Hematopoietic multipotent progenitor cell treated with erythropoietin and hydrocortisone succinate and interleukin-3 and kit ligand, for 8 days (in vitro differentiated cells): ENCODE measurements at places on chromosomes 13 and 19.

- no peak for DNase-seq
Observed at GRCh38 chr13:64591971-64592370, 2638.2 kb downstream of the PCDH9 start.

DNA sequence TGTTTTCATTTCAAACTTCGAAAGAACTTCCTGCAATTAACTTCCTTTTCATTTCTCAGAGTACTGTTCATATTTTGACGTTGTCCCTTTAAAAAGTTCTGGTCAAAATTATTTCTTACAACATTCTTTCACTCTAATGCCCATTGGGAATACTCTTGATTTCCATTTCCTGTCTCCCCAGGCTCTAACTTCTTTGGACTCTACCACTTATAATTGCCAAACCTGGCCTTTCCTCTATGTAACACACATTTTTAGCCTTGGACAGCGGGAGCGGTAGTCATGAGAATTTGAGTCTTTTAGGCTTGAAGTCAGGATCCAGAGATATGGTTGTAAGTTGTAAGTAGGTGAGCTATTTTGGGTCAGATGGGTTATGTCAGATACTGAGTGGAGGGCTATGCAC, 163.5 kb upstream of the SPRY2 start:
- no peak for DNase-seq

DNA sequence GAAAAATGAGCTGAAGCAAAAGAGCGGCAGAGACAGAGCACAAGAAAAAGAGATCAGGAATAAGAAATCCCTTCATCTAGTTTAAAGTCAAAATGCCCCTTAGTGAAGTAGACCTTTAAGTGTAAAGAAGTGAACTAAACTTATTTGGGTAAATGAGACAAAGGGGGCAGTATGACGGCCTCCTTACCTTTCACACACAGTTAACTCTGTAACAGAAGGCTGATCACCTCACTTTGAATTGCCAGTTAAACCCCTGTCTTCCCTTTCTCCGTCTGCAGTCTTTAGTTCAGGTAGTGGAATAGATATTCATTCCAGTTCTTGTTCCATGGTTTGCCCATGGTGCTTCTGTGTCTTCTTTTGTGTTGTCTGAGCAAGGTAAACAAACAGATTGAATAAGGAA, 1029.8 kb downstream of the DIAPH3 start:
- no peak for DNase-seq

DNA sequence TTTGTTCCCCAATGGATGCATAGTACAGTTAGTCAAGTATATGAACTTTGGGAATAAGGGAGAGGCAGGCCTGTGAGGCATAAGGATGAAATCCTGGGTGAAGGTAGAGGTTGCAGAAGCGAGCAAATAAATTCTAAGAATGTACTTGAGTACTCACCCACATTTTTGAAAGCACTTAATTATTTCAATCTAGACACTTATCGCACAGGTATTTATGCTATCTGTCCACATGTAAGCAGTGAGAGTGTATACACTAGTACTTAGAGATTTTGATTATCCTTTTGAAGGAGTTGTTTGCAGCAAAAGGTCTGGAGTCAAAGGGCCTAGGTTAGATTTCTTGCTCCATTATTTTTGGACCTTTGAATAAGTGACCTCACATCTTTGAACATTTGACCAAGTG, 77.7 kb downstream of the LMO7 start:
- DNase-seq, result no peak

DNA sequence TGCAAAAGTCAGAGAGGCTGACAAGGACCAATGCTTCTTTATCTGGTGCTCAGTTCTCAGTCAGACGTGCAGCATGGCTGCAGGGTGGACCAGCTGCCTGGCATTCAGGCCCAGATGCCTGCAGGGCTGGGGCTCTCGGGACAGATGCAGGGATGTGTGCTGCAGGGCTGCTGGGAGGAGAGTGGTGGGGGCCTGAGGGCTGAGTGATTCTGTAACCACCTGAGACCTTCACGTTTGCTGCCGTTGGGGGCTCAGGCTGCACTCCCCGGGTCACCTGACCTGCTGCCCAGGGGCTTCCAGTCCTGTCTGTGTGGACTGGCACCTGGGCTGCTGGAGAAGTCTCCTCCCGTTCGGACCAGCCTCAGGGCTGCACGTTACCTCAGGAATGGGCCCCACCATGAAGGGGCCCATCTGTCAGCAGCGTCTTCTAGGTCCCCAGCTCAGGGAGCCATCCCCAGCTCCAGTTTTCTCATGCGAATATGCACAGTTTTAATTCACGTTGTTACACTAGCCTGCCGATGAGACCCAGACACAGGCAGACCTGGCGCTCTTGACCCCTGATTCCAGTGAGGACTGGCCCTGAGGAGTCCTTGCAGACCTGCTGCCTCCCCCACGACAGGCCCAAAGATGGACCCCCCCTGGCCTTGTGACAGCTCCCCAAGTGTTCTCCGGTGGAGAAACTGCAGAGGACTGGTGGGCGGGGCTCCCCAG, 16.9 kb downstream of the KCTD15 start:
- no peak for DNase-seq

DNA sequence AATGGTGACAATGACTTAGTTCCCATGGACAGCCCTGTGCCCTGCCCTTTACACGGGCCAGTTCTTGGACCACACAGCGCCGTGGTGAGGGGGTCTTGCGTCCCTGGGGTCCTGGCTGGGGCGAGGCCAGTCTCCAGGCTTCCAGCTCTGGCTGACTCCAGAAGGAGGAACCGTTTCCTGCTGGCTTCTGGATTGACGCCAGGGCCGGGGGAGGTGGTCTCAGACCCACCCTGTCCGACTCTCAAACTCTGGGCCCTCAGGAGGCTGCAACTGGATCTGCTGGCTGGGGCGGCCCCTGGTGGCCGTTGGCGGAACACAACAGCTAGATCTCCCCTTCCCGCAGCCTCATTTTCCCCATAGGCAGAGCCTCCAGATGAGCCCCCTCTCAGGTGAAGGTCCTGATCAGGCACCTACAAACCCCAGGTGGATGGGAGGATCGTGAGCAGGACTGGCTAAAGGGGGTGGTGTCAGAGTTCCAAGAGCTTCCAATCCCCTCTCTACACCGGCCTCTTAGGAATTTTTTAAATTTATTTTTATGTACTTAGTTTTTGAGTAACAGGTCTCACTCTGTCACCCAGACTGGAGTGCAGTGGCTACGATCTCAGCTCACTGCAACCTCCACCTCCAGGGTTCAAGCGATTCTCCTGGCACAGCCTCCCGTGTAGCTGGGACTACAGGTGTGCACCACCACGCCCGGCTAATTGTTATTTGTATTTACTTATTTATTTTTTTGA, 8.0 kb downstream of the CCDC194 start:
- peak; percentile 63 for DNase-seq

GRCh38 chr13:113275387-113275786, 21.7 kb upstream of the LAMP1 start:
- DNase-seq, result peak; percentile 74

GRCh38 chr19:13155472-13156359, 5.5 kb downstream of the IER2 start:
- DNase-seq, result peak; percentile 23

- no peak for DNase-seq
Observed at GRCh38 chr13:60169239-60170031, 5.7 kb upstream of the DIAPH3 start.

- DNase-seq, result no peak
Observed at GRCh38 chr13:72126424-72126823, 259.4 kb upstream of the DACH1 start.

DNA sequence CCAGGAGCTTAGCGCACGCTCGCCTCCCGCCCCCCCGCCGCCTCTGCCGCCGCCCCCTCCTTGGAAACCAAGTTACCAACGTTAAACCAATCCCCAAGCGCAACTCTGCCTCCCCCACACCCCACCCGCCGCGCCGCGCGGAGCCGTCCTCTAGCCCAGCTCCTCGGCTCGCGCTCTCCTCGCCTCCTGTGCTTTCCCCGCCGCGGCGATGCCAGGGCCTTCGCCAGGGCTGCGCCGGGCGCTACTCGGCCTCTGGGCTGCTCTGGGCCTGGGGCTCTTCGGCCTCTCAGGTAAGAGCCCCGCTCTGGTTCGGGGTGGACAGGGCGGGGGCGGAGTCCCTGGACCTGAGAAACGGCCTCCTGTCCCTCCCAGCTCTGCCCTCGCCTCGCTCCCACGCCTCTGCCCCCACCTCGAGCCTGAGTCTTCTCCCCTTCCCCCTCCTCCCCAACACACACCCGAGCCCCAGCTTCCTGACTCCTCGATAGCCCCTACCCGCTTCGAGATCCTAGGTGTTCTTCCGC, at the start of gene ICAM5:
Gene ICAM5, plus strand, starts transcription at position 117 of the 521 bp plus-strand sequence. Its CDS starts 92 bp downstream, at position 209.
- peak; percentile 68 for DNase-seq

DNA sequence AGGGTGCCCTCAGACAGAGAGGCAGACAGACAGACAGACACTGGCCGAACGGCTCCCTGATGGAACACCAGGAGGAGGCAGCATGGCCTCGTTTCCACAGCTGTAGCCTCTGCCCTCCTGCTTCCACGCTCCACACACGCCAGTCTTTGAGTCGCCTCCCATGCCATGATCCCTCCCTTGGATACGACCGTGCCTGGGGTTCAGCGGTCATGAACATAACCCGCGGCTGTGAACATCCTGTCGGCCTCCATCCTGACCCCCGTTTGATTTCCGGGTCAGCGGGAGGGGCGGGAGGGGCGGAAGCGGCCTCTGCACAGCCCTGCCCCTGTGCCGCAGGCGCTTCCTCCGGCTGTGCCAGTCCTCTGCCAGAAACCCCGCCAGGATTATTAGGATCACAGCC, 23.4 kb downstream of the GP6 start:
- no peak for DNase-seq

GRCh38 chr13:37617173-37617572, 18.6 kb upstream of the POSTN start:
- no peak for DNase-seq

DNA sequence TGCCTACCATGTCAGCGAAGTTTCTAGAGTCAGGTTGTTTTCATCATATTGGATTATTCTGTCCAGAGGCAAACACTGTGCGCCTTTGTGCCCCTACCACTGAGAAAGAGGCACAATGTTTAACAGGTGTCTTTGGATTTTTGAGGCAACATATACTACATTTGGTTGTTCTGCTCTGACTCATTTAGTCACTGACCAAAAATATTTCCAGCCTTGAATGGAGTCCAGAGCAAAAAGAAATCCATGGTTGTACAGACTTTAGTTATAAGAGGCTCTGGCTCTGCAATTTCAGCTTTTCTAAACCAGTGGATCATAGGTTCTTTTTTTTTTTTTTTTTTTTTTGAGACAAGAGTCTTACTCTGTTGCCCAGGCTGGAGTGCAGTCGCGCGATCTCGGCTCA, 35.7 kb downstream of the LACC1 start:
- no peak for DNase-seq

- no peak for DNase-seq
Observed at GRCh38 chr13:31111136-31111535, 50.6 kb downstream of the HSPH1 start.

DNA sequence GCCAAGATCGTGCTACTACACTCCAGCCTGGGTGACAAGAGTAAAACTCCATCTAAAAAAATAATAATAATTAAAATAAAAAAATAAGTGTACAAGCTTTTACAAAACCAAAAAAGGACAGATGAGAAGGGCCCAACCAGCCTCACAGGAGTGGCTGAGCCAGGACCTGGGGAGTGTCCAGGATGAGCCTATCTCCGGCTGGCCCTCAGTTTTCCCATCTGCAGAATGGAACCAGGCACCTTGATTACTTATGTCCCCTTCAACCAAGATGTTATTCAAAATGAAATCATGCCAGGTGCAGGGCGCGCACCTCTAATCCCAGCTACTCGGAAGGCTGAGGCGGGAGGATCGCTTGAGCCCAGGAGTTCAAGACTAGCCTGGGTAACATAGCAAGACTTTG, 9.5 kb upstream of the IFI30 start:
- no peak for DNase-seq

- no peak for DNase-seq
Observed at GRCh38 chr13:98344392-98344791, 167.3 kb upstream of the RNF113B start.

- no peak for DNase-seq
Observed at GRCh38 chr13:85408415-85408814, 390.8 kb downstream of the SLITRK6 start.

DNA sequence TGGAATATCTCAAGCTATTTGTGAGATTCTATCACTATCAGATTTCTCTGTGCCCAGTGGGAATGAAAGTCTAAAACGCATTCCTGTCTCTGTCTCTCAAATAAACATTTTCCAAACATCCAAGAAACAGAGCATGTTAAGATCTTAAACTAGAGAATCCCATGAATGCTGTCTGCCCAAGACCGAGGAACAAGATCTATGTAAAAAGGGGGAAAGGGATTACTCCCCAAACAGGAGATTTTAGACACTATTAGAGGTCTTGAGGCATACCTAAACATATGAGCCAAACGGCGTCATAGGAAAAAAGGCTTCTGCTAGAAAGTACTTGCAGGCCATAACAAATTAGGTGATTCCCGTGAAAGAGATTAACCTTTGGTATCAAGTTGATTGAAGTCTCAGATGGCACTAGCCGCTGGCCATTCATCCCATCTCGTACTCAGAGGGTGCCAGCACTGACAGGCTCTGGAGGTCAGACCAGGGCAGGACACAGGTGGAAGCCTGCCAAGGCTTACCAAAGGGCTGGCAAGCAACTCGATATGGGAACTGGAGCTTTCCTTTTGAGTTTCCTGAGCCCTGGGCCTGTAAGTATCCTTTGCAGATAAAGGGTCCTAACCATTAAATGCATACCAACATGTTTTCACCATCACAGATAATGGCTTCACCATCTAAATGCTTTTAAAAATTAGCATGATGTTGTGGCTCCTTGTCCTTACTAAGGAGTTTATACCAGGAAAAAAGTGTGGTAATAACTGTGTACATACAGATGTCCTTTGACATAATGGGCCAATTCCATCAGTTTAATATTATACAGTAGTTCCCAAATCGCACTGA, 225.2 kb downstream of the FOXO1 start:
- peak; percentile 9 for DNase-seq

- peak; percentile 34 for DNase-seq
Observed at GRCh38 chr19:11737964-11738745, 591 bp downstream of the ZNF823 start.

GRCh38 chr19:33235269-33235995, 9.8 kb upstream of the SLC7A10 start:
- peak; percentile 64 for DNase-seq

DNA sequence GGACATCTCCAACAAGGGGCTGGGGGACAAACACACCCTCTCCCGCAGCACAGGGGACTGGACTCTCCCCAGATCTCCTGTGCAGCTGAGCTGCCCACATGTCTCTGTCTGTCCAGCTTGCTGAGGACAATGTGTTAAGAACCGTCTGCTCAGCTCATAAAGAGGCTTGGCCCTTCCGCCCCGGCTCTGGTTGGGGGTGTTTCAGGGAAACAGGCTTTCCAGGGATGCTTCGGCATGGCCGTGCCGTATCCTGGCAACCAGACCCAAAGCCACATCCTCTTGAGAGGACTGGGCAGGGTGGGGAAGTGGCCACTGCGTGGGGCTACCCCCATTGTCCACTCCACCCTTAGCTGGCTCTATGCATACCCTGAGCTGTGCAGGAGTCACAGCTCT, 41.1 kb upstream of the CHST8 start:
- DNase-seq, result no peak

DNA sequence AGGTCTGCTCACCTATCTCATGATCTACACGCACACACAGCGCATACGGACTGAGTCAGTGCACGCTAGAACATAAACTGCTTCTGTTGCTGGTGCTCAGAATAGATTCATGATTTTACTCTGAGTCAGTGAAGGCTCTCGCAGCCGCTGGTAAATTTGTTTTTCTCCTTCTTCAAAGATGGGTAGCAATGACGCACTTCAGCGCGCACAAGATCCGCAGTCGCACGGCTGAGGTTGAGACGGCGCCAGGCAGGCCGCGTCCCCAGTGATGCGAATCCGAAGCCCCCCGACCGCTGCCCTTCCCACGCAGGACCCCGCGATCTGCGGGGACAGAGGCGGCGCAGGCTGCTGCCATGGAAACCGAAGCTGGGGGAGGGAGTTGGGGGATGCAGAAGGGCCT, 103.7 kb upstream of the USP29 start:
- no peak for DNase-seq

- DNase-seq, result no peak
Observed at GRCh38 chr13:40221460-40222201, 444.8 kb downstream of the FOXO1 start.
